ENCODE measurements at places on chromosomes 3 and 15. TPM values are rescaled to one million over a fixed set of nuclear protein-coding genes. Genes with fewer than 3 reads are reported as not detected.

Gene SLC12A1
- total RNA-seq = not detected

Gene CCNB2
- total RNA-seq = 0.49 TPM

Gene KNL1
- 1.2 TPM for total RNA-seq

DNA sequence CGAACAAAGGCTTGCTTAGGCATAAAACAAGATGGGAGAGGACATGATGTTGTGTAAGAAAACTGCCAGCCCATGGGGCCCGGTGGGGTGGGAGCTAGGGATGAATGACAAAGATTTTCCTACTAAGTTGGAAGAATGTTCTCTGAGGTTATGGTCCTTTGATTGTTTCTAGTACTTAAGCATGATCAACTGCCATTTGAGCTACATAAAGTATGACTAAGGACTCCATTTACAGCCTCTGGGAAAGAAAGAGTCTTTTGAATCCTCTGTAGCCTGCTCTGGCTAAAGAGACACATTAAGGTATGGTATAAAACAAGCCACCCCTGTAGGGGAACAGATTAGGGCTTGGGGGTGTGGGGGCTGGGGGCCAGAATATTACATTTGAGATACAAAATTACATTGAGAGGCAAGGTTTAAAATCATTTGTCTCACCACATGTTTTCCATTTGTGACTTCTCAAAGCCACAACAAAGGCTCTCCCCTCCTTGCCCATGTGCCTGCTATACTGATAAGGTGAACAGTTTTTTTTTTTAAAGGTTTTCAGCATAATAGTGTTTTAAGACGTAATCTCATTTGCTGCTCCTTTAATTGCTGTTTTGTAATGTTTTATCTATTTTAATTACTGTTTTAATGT, 323.4 kb downstream of the CHST2 start:
- no peak for DNase-seq

DNA sequence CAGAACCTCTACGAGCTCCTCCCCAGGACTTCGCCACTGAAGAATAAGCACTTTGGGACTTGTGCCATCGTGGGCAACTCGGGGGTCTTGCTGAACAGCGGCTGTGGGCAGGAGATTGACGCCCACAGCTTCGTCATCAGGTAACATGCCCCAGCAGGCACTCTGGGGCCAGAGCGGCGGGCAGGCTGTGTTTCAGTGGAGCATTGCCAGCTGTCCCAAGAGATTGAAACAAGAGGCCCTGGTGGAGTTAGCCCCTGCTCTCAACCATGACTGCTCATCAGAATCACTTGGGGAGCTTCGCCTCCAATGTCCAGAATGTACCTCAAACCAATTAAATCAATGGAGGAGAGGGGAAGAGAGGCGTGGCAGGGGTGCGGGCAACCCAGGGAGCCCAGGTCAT, 44.8 kb downstream of the ST8SIA2 start:
- no peak for DNase-seq

GRCh38 chr3:113249111-113249510, 37.8 kb downstream of the BOC start:
- no peak for DNase-seq

DNA sequence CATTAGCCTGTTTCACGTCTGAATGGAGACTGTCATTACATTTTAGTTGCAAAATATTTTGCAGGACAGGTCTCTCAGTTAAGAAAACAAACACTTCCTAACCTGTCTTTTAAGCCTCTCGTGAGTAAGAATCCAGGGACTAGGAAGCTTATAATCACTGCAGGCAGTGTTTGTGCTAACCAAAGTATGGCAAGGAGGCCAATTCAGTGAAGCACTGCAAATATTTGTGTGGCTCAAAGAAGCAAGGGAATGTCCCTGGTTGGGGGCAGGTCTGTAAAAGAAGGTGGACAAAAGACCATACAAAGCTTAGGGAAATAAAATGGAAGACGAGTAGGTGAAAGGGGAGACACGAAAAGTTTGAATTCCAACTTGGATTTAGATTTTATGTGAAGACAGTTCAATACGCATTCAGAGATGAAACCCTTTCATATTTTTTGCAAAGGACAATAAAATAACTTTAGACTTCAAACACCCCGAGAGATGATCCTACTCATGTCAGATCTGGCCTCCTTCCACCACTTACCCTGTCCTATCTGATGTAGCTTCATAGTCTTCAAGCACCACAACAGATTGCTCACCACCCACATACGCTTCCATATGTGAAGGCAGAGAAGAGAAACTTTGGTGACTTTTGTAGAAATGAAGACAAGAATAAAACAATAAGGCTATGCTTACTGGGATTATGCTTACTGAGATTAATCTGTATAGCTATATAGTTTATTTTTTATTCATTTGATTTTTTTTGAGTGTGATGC, 240.9 kb downstream of the TUSC7 start:
- DNase-seq = no peak

GRCh38 chr15:87502173-87502572, 754.4 kb downstream of the NTRK3 start:
- DNase-seq = no peak

All from ureter (tissue), 1 donor.